HuH-7 (cell line): ENCODE measurements at places on chromosomes 5 and 9.

GRCh38 chr5:61313960-61314681 lies 17.9 kb upstream of the ZSWIM6 start:
- no peak for DNase-seq

DNA sequence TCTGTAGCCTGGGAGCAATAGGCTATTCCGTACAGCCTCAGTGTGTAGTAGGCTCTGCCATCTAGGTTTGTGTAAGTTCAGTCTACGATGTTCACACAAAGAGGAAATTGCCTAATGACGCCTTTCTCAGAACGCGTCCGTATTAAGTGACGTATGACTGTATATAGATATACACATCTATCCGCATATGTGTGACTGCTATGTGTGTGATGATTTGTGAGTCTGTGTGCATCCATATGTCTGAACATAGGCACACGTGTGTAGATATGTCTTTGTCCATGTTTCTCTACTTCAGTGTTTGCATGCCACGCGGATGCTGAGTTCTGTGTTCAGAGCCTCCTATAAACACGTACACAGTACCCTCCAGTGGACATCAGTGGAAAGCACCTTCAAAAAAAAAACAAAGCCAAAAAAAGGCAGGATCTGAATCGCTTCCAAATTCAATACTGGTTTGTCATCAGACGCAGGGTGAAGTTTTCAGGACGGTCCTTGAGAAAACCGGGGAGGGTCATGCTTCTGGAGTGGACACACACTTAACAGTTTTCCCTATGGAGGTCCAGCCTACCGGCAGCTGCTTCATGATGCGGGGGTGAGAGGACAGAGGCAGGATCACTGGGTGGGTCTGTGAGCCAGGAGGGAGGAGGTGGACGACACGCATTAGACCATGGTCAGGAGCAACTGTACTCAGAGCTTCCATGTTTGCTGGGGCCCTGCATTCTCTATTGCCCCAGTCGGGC lies 29.5 kb upstream of the ALDH1B1 start:
- peak; percentile 23 for DNase-seq

DNA sequence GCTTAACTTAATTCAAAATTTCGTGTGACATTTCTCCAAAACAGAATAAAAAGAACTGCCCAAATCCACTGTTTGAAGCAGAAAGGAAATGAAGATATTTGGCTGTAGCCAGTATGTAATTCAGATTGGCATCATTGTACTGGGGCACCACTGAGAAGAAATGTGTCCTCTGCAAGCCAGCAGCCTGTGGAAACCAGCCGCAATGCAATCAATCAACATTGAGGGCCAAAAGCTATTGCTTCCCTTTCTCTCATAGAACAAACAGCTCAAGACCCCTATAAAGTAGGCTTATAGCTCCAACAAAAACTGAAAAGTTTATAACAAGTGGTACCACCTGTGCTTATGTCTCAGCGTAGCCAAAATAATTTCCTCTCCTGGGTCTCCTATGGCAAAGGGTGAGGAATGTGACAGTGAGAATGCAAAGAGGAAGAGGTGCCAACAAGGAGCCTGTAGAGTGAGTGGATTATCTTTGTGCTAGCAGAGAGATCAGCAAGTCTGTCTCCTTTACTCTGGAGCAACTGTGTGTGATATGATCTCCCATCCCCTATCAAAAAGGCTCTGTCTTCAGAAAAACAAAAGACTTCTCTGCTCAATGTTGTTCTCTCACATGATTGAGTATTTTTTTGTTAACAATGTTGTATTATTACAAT lies 1072.3 kb upstream of the DMAC1 start:
- no peak for DNase-seq

DNA sequence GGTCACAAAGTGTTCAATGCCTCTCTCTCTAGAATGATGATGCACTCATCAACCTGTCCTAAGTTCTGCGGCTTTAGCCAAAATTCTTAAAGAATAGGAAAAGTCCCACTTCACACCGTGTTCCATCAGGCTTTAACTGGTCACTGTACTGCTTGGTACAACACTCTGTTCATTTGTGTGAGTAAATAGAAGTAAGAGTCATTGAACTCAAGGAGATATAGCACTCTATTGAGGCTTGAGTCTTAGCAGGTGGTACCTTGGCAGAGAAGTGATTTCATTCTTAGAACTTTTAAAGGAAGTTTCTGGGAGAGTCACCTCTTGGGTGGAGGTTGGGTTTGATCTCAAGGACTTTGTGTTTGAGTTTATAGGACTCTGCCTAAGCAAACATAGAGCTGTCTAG lies 92.6 kb downstream of the TENT4A start:
- no peak for DNase-seq

DNA sequence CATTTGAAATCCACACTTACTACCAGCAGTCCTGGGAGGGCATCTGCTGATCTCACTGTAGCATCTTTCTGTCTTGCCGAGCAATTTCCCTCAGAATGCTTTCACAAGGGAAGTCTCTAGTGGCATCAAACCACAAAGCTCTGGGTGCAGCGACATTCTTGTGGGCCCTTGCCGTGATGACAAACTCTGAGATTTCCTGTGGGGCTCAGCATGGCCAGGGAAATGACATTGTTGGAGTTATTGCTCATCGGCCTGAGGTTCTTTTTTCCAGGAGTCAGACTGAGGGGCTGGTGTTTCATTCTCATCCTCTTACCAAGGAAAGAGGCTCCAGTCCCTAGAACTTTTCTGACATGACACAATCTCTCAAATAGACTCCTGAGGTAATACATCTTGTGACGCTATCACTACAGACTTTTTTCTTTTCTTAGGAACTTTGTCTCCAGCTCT lies 51.4 kb downstream of the PFDN1 start:
- DNase-seq: no peak

GRCh38 chr5:108661590-108662219 lies 86.0 kb upstream of the FER start:
- no peak for DNase-seq

DNA sequence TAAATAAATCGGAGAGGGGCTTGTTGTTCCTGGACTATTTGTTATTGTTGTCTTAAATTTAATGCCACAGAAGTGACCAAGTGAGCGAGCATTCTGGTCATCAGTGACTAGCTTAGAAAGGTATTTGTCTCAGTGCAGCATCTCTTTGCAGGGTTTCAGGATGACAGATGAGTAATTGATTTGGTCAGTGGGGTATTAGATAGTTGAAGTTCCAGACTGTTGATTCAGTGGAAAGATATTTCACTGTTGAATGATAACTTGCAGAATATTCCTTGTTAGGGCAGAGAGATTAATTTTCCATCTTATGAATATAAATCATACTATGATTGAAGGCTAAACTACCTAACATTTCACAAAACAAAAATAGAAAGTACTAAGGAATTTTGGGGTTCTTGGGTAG lies 122.4 kb downstream of the TRIO start:
- no peak for DNase-seq

GRCh38 chr9:81375187-81376100 lies 313.9 kb downstream of the TLE1 start:
- DNase-seq: no peak

DNA sequence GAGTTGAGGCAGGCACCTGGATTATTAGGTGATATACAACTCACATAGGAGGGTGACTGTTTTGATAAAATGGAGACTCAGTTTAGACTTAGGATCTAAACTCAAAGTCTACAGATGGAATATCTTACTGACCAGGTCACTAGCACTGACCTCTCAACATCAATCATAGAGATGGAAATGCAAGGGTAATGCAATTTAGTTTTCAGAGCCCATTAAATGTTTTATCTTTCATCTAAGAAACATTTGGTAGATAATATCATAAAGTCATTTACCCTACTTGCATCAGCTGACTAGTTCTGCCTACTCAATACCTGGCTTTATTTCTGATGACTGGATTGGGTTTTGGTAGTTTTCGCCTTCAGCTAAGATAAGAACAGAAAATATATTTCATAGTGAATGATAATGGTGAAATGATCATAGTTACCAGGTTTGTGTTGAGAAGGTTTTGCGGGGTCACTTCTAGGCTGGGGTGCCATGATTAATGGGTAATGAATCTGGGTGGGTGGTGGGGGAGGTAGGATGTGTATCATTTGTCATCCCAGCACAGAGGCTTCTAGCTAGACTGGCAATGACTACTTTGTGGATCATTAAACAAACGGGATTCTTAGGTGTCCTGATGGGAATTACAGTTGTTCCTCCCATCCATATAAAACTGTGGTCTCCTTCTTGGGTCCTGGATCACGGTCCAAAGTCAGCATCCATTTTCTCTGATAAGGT lies 173.4 kb downstream of the PPP2R2B start:
- no peak for DNase-seq

GRCh38 chr9:5626727-5627634 lies 1.9 kb upstream of the RIC1 start:
- no peak for DNase-seq

DNA sequence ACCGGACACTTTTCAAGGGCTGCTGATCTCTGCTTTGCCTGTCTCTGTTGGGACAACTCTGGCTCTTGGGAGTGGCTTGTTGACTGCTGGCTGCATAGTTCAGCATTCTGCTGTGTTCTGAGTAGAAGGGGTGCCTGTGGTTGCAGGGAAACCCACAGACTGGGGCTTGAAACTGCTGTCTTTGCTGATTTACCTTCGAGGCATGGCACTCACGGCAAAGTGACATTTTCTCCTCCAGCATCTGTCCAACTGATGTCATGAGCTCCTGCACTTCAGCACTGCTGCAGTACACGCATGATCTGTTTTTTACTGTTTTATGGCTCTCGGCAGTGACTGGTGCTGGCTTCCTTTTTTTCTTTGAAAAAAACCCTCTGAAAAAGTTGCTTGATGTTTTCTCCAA lies 69.2 kb downstream of the SPATA31D1 start:
- no peak for DNase-seq

DNA sequence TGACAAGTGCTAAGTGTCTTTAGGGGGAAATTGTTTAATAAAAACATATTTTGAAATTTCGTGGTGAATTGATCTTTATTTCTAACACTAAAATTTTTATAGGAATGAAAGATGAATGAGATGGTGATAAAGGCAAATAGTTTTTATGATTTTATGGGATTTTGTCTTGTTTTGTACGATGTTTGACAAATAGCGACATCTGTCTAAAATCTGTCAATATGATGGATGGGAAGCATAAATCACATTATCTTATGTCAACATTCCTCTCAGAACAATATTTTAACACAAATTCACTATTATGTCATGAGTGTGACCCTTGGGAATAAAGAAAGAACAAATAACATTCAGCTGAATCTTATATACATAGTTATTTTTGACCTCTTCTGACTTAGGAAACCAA lies 852.0 kb upstream of the CDH6 start:
- DNase-seq: no peak

DNA sequence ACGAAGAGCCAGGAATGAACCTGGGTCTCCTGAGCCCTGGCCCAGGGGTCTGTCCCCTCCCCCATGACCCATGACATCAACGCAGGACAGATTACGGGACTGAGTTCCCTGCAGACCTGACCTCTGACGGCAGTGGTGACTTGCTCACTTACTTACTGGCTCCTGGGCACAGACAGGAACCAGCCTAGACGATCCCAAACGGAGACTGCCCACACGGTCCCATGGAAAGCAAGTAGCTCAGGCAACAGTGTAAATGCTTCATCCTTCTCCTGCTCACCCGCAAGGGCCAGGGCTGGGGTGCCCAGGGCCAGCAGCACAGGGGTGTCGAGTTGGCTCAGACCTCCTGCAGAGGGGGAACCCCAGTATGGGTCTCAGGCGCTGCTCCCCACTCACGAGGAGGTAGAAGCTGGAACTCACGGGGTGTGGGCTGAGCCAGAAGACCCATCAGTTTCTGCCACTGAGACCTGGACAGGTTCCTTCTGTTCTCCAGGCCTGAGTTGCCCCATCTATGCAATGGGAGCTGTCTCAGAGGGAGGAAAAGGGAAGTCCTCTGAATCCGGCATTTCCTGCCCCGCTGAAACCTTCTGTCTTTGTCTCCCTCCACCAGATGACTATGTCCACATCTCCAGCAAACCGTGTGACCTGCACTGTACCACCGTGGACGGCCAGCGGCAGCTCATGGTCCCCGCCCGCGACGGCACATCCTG lies 5.6 kb downstream of the ADAMTSL2 start:
- DNase-seq: no peak

DNA sequence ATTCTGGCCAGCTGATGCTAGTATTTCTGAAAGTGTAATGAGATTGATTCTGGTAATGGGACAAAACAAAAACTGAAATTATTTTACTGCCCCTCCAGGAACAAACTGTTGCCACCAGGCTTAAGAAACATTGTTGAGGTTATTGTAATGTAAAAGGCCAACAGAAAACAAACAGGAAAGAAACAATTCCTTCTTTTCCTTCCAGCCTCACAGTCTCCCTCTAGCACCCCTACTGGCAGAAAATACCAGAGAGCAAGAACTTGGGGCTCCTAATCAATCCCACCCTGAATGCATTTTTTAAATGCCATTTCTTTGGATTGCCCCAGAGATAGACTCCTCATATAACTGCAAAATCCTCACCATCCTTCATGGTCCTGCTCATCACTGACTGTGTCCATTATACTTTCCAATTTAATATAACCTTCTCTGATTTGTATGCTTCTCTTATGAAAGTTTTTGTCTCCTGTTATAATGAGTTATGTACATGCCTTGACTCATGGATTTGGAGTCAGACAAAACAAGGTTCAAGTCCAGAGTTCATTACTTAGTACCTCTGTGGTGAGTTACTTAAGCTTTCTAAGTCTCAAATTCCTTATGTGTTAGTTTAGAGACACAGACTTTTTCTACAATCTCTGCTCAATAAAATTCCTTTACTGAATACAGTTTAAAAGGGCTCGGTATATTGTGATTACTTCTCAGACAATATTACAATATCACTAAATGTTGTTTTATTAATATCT lies 157.9 kb upstream of the FBN2 start:
- DNase-seq: no peak

DNA sequence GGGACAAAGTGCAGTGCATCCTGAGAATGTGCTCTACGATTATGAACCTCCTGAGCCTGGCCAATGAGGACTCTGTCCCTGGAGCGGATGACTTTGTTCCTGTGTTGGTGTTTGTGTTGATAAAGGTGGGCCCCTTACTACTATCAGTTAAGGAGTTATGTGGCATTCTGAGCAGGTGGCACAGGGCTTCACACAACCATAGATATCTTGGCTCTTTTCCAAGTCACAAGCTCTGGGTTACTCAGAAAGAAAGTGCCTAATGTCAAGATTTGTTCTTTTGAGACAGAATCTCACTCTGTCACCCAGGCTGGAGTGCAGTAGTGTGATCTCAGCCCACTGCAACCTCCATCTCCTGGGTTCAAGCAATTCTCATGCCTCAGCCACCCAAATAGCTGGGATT lies 99.0 kb downstream of the GAPVD1 start:
- no peak for DNase-seq

GRCh38 chr5:74063346-74063745 lies 437.4 kb downstream of the ARHGEF28 start:
- no peak for DNase-seq

DNA sequence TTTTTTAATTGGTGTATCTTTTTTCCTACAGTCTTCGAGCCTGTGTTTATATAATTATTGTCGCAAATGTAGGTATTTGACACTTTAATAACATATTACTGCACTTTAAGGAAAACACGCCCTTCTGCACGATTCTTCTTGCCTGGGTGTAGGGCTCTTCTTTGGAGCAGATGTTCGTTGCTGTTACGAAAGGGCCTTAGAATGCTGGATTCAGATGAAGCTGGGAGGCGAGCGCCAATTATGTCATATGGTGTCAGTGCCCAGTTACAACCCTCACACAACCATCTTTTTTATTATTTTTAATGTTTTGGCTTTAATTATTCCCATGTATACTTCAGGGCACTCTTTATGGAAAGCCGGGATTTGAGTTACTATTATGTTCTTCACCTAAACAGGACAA lies 553.0 kb downstream of the EBF1 start:
- no peak for DNase-seq
